ENCODE measurements at places on chromosomes 4 and X. TPM values are rescaled to one million over a fixed set of nuclear protein-coding genes. Genes with fewer than 3 reads are reported as not detected.

MID1 gene
- total RNA-seq, result 4.5 TPM

GYG2 gene
- 0.41 TPM for total RNA-seq

SPATA18 gene
- 1.8 TPM for total RNA-seq

TMEM156 gene
- total RNA-seq, result 0.13 TPM

NUP62CL gene
- 1.3 TPM for total RNA-seq

CT55 gene
- not detected for total RNA-seq

ZFP92 gene
- total RNA-seq, result 1.6 TPM

MSL3 gene
- 16.1 TPM for total RNA-seq

NKX6-1 gene
- total RNA-seq, result not detected

LDB2 gene
- total RNA-seq, result 23.6 TPM

MAGEB1 gene
- total RNA-seq, result not detected

PCDH7 gene
- total RNA-seq, result 114 TPM

BRCC3 gene
- total RNA-seq, result 18.8 TPM

TLR6 gene
- total RNA-seq, result 1.3 TPM

C4orf51 gene
- total RNA-seq, result not detected

GATA1 gene
- not detected for total RNA-seq

PDGFC gene
- total RNA-seq, result 16.7 TPM

USP17L26 gene
- total RNA-seq, result not detected

SGMS2 gene
- total RNA-seq, result 36.9 TPM

GPC4 gene
- total RNA-seq, result 7.2 TPM

MGARP gene
- 2.3 TPM for total RNA-seq

GLOD5 gene
- total RNA-seq, result not detected

CDX4 gene
- not detected for total RNA-seq

CPZ gene
- not detected for total RNA-seq

DCHS2 gene
- 0.14 TPM for total RNA-seq

DKC1 gene
- total RNA-seq, result 26.7 TPM

CTAG1B gene
- total RNA-seq, result not detected

BEX3 gene
- total RNA-seq, result 158 TPM

SHROOM2 gene
- 0.21 TPM for total RNA-seq

SLC25A6 gene
- 133 TPM for total RNA-seq

SCML1 gene
- total RNA-seq, result 5.1 TPM

FRMPD4 gene
- 1.1 TPM for total RNA-seq

GALNTL6 gene
- total RNA-seq, result not detected

EIF2S3 gene
- 71.2 TPM for total RNA-seq

SRPX2 gene
- total RNA-seq, result 6.5 TPM

TMPRSS11F gene
- total RNA-seq, result not detected

REELD1 gene
- not detected for total RNA-seq

MAGEA11 gene
- not detected for total RNA-seq

TCEAL6 gene
- not detected for total RNA-seq

DGAT2L6 gene
- total RNA-seq, result not detected

PF4V1 gene
- not detected for total RNA-seq

MOB1B gene
- total RNA-seq, result 26.1 TPM

GAB3 gene
- 25.3 TPM for total RNA-seq

FAM47E gene
- 3.8 TPM for total RNA-seq

GUCY1B1 gene
- total RNA-seq, result 16.3 TPM

TRPC5OS gene
- total RNA-seq, result not detected

CENPI gene
- 0.41 TPM for total RNA-seq

TLR7 gene
- total RNA-seq, result 0.81 TPM

DTHD1 gene
- not detected for total RNA-seq

MED12 gene
- total RNA-seq, result 23.1 TPM

GYPB gene
- not detected for total RNA-seq

SCML2 gene
- total RNA-seq, result 0.87 TPM

EMCN gene
- total RNA-seq, result 23.4 TPM

SHOX gene
- total RNA-seq, result not detected

All from heart right ventricle (tissue), 16 donors.